NCI-H1417 (cell line): ENCODE measurements at places on chromosomes 5 and 9.

- DNase-seq: no peak
These were observed 210.3 kb downstream of the CDK5RAP2 start for GRCh38 chr9:120369608-120370220.

DNA sequence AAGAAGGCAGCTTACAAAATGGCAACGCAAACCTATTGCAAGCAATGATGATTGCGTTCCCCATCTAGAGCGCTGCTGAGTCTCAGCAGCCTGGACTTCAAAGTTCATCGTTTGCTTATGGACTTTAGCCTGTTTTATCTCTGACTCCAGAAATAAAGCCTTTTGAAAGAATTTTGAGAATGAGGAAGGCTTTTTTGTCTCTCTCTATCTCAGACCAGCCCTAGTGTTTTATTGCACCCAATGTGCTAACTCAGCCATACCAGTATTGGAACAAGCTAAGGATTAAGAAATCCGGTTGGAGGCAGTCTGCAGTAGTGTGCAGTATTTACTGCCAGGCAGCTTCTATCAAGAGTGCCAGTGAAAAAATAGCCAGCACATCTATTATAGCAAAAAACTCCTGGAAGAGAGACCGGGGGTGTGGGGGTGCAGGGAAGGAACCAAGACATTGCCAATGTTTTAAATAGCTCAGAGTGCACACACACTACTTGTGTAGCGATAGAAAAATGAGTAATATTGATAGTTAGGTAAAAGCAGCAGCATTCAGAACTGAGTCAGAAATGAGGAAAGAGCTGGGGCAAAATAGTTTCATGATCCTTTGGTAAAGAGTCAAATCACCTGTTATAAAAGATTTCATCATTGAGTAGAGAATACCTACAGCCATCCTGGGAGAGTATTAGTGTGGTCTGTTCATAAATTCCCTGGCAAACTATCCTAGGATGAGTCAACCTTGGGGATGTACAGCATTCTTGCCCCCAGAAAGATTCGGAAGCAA lies 219.0 kb downstream of the ZNF608 start:
- no peak for DNase-seq

- no peak for DNase-seq
These were observed 289.4 kb downstream of the DMAC1 start for GRCh38 chr9:7510199-7510598.

- no peak for DNase-seq
These were observed 205.1 kb upstream of the RGMB start for GRCh38 chr5:98568336-98568735.

DNA sequence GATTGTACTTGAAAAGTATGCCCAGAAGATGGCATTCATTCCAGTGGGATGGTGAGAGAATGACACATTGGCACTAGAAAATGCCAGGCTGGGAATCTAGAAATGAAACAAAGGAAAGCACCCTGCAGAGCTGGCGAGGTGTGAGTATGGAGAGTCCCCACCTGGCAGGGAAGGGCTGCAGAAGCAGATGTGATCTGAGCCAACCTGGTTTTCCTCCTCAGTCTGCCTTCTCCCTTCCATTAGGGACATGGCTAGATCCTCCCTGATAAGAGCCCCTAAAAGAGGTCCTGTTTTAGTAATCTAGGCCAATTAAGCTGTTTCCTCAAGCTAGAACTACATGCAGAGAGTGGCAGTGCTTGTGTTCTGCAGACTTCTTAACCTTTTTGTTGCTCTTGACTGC lies 24.7 kb upstream of the TNFSF15 start:
- DNase-seq: peak; percentile 18

GRCh38 chr5:90050103-90050502 lies 359.5 kb downstream of the CETN3 start:
- DNase-seq: no peak

GRCh38 chr9:97502984-97503861 lies 1.8 kb downstream of the TMOD1 start:
- no peak for DNase-seq

GRCh38 chr9:106307670-106308069 lies 555.3 kb upstream of the ZNF462 start:
- DNase-seq: no peak

GRCh38 chr5:172871536-172871935 lies 37.5 kb downstream of the ERGIC1 start:
- DNase-seq: no peak

DNA sequence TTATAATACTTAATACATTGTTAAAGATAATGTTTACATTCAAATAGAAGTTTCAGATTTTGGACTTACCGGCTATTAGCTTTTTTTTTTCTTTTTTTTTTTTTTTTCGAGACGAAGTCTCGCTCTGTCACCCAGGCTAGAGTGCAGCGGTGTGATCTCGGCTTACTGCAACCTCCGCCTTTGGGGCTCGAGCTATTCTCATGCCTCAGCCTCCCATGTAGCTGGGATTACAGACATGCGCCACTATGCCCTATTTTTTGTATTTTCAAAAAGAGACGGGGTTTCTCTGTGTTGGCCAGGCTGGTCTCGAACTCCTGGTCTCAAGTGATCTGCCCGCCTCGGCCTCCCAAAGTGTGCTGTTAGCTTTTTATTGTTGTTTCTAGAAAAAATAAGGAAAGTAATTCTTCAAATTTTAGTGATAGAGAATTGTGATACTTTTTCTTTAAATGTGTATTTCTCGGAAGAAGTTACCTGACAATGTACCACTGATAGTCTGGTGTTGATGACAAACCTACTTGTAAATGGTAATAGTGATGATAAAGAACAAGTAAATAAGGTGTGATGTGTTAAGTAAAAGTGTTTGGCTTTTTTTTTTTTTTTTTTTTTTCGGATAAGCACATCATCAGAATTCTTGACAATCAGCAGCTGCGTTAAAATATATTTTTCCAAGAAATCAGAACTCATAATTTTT lies 2.7 kb downstream of the CDC42SE2 start:
- no peak for DNase-seq

- DNase-seq: no peak
These were observed 14.6 kb upstream of the CCNJL start for GRCh38 chr5:160326981-160327380.

DNA sequence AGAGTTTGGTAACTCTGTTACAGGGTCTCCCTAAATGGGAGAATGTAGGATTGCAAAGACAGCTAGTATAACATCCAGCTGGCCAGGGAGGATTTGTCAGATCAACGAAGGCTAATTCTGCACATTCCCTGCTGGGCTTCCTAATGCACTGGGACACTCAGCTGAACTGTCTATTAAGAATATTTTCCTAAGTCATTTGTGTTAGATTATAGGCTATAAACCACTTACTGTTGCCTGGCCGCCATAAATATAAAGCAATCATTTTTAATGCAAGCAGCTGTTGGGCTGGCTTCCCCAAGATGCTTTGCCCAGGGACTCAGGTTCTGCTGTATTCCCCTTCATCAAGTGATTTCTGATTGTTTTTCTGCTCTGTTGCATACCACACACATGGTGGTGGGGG lies 35.3 kb upstream of the SLIT3 start:
- DNase-seq: no peak

GRCh38 chr9:121300283-121301119 lies 32.5 kb downstream of the GSN start:
- no peak for DNase-seq

- DNase-seq: peak; percentile 67
These were observed 214.1 kb upstream of the MEF2C start for GRCh38 chr5:89097103-89097502.

GRCh38 chr9:96524764-96525163 lies 74.8 kb downstream of the HABP4 start:
- DNase-seq: no peak

- DNase-seq: no peak
These were observed 14.7 kb upstream of the TDRD7 start for GRCh38 chr9:97397220-97397619.

DNA sequence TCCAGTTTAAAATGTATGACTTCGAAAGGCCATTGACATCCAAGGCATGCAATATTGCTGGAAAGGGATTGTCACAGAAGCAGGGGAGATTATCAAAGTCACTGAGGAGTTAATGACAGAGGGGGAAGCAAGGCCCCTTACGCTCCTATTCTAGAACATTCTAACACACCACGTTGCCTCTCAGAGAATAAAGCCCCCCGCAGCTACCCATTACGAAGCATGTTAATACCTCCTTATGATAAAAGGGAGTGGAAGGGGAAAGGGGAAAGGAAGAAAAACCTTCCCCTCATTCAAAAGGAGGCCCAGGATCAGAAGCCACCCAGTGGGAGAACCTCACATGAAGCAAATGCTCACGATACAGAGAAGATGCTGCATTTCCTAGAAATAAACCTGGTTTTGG lies 213.6 kb downstream of the DAB2IP start:
- DNase-seq: no peak

DNA sequence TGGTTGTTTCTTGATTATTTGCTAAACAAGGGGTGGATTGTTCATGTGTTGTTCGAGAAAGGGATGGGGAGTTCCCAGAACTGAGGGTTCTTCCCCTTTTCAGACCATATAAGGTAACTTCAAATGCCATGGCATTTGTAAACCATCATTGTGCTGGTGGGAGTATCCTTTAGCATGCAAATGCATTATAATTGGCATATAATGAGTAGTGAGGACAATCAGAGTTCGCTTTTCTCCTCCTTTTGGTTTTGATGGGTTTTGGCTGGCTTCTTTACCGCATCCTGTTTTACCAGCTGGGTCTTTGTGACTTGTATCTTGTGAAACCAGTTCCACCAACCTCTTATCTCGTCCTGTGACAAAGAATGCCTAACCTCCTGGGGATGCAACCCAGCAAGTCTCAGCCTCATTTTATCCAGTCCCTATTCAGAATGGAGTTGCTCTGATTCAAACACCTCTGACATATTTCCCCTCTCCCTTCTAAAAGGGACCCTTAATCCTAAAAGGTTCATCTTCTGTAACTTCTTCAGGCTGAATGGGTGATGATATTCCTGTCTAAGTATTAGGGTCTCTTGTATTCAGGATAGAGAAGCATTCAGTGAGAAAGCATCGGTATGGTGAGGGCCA lies 8.7 kb upstream of the FBN2 start:
- DNase-seq: peak; percentile 15

DNA sequence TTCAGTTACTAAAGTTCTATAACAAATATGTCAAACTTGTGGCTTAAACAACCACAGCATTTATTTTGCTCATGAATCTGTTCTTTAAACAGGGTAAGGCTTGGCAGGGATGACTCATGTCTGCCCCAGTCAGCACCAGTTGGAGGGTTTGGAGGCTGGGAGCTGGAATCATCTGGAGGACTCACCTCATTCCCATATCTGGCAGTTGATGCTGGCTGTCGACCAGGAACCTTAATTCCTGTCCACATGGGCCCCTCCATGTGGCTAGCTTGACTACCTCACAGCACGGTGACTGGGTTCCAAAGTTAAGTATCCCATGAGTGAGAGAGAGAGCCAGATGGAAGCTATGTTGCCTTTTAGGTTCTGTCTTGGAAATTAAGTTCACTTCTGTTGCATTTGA lies 13.8 kb upstream of the CCL28 start:
- no peak for DNase-seq

DNA sequence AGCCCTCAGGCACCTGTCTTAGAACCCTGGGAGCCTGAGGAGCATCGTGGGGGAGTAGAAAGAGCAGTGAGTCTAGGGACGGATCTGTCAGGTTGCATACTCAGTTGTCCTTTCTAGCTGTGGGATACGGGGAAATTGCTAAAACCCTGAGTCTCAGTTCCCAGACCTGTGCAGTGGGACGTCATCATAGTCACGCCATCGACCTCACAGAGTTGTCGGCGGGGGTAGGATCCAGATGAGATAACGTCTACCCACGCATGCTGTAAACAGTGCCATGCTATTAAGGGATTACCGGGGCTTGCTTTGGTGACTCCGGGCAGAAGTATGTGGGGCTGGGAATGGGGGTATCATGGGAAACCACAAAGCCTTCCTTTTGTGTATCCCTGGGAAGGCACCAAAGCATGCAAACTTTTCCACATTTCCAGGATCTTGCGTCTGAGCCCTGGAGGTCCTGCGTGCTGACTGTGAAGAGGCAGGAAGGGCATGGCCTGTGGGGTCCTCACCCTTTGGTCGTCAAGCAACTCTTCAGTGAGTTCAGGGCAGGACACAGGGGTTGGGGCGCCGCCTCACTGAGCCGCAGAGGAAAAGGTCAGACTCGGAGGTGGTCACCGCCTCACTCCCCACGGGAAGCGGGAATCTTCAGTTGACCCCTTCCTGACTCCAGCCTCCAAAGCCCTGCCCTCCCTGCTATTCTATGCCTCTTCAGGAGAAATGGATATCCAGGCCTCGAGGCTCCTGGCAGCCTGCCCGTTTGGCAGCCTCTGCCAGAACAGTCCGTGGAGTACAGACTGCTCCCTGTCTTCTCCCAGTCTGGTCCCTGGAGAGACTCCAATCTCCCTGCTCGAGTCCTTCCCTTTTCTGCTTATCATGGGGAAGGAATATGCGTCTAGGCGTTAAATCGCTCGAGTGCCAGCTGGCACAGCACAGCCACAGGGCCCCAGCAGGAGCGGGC lies 186.8 kb upstream of the KLF9 start:
- peak; percentile 81 for DNase-seq

DNA sequence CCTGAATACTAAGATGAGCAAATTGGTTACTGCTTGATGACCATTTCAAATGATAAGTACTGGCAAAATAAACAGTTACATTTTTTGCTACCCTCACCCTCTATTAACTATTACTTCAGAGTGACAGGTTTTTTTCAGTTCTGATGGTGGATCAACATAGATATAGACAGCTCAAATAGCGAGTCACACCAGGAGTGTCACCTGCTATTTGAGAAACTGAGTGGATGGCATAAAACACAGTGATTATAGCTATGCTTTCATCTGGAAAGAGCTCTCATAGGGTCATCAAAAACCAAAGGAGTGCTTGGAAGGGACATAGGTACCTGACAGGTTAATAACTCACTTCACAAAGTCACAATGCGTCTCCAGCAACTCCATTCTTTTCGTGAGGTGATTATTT lies 244.5 kb upstream of the C9orf72 start:
- peak; percentile 80 for DNase-seq

DNA sequence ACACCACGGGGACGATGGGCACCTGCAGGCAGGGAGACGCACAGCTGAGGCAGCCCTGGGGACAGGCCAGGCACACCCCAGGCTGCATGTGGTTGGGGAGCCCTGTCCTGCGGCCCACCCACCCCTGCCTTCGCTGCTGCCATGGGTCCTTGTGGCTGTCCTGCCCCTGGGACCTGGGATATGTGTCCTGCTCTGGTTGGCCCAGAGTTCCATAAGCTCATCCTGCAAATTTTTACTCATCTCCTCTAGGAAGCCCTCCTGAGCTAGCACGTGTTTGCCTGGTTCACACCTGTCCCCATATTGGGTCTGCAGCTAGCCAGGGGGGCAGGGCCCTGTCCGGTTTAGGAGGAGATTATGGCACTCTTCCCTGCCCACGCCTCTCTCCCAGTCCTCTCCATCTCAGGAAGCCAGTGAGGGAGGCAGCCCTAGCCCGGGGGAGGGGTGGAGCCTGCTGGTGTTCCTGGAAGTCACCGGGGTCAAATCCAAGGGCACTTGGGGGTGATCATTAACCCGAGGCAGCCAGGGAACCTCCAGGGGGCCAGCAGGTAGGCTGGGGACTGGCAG lies 12.2 kb downstream of the EGFL7 start:
- DNase-seq: peak; percentile 47

DNA sequence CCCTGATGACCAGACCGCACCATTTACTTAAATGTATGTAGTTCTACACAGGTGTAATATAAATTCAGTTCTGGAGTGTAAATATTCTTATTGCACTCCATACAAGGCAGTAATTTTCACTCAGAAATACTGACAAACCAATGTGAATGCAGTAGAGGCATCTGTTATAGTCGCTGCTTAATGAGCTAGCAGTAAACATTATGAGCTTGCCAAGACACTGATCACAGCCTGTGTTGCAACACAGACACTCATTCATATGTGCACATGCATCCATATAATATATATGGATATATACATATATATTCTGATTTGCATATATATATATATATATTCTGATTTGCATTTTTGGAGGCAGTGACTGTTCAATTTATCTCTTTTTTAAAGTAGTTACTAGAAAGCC lies 435.1 kb upstream of the ST8SIA4 start:
- no peak for DNase-seq

- DNase-seq: no peak
These were observed 101.1 kb downstream of the MUSK start for GRCh38 chr9:110769667-110770066.
